C1 segment of cervical spinal cord (tissue), 14 donors: ENCODE measurements at places on chromosomes 1 and 21.

GRCh38 chr1:78561856-78562255, 58.4 kb upstream of the IFI44L start:
- no peak for DNase-seq

DNA sequence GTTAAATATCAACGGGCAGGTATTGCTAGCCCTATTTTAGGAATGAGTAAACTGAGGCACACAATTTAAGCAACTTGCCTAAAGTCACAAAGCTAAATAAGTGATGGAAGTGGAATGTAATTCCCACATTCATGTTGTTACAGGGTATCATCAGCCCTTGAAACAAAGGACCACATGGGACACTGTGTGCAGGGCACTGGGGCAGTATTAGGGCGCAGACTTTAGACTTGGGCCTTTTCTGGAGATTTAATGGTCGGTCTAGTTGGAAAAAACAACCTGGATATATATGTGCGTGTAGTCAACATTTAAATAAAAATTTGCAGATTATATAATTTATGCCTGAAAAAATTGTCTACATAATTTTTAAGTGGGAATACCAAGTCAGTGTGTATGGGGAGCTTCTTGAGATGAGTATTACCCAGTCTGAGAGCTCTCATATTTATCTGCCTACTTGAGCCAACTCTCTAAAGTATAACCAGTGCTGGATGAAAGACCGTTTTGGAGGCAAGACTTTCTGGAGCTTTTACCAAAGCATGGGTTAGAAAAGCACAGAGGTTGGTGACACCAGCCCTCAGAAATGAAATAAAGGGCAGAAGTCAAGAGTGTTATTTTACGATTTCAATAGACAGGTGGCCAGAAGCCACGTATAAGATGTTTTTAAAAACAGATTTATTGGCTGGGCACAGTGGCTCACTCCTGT, 1.6 kb downstream of the KDM1A start:
- DNase-seq = no peak

DNA sequence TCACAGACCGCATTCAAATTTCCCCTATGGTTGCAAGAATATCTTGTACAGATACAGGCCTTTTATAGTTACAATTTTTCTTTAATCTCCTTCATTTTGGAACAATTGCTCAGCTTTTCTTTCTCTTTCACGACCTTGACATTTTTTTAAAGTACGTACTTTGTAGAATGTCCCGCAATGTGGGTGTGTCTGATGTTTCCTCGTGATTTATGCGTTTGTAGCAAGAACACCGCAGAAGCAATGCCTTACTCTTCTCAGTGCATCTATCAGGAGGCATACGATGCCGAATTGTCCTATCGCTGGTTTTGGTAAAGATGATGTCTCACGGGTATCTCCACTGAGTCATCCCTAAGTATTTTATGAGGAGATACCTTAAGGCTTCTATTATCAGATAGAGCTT, 76.9 kb upstream of the RALGPS2 start:
- no peak for DNase-seq

DNA sequence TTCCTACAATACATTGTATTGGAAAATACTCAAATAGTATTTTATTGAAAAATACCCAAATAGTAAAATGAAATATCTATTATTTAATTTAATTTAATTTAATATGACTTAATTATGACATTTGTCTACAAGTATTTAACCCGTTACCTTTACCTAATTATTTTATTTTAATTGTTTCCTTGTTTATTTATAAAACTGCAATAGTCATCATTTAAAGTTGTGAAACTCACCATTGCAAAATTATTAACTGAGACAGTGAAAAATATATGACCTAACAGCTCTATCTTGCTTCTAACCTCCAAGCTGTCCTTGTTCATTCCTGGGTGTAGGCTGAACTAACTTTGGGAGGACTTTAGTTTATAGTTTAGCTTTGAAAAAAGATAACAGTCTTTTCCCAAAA, 300.6 kb upstream of the POGK start:
- no peak for DNase-seq

- DNase-seq = no peak
Measured at GRCh38 chr1:52825868-52826267, 16.7 kb upstream of the ZYG11A start.

DNA sequence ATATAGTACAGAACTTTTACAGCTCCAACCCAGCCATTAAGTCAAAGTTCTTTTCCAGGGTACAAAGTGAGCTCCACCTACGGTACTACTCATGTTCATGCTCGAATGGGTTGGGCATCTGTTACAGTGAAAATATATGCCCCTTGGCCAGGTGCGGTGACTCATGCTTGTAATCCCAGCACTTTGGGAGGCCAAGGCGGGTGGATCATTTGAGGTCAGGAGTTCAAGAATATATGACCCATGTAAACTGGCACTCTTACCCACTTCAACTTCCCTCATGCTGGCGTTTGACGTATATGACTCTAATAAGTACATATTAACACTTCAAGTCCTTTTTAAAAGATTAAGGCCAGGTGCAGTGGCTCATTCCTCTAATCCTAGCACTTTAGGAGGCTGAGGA, 71.3 kb upstream of the PKN2 start:
- DNase-seq = no peak

DNA sequence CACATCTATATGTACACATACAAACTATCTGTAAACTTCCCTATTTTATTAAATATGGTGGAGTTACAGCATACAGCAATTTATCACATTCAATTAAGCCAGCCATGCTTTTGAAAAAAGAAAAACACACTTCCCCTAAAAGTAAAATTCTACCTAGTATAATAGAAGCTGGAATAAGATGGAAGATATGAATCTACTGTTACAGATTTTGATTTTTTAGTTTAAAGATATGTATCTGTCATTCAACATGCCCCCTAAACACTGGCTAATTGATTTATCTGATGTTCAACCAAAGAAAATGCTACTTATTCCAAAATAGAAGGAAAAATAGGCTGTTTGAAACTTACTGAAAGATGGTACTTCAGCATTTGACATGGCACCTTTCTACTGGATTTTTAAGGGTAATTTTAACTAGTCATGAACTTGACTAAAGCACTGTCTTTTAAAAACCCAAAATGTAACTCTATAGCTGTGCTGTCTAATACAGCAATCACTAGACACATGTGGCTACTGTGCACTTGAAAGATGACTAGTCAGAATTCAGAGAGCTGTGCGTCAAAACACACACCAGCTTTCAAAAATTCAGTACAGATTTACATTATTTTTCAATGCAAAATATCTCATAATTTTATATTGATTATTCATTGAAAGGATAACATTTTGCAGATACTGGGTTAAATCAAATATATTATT, 25.0 kb downstream of the NRIP1 start:
- no peak for DNase-seq

DNA sequence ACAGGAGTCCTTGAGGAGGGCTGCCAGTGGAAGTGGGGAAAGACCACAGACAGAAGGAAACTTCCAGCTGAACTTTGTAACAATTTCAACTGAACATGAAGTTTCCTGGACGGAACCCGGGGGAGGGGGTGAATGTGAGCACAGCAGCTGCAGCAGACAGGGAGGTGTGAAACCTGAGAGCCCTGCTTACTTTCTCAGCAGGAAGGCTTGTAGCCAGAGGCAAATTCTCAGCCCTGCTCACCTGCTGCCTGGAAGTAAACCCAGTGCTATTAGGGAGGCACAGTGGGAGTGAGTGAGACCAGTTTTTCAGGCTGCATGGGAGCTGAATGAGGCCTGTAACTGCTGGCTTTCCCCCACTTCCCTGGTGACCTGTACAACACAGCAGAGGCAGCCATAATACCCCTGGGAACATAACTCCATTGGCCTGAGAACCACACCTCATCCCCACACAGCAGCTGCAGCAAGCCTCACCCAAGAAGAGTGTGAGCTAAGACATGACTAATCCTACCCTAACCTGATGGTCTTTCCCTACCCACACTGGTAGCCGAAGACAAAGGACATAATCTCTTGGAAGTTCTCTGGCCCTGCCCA, 9.6 kb upstream of the SPRR2F start:
- no peak for DNase-seq

DNA sequence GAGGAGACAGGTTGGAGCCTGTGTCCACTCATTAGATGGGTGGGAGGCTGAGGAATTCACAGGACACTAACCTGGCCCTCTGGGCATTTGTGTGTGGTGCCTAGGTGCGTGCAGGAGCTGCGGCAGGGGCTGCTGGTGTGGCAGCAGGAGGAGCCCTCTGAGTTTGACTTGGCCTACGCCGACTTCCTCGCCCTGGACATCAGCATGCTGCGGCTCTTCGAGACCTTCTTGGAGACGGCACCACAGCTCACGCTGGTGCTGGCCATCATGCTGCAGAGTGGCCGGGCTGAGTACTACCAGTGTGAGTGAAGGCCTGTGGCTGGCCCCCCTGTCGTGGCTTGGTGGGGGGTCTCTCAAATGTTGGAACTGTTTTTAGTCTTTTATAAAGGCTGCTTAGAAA, 3.6 kb downstream of the XKR8 start:
- DNase-seq = no peak
